ENCODE measurements at places on chromosomes 3 and 15.

GRCh38 chr15:74768771-74769342 lies 13.0 kb upstream of the CSK start:
- peak; percentile 62 for DNase-seq

GRCh38 chr15:46450112-46450809 lies 815.4 kb downstream of the SQOR start:
- no peak for DNase-seq

GRCh38 chr3:36401056-36401455 lies 20.8 kb downstream of the STAC start:
- no peak for DNase-seq

GRCh38 chr3:34312684-34313083 lies 514.3 kb downstream of the PDCD6IP start:
- DNase-seq = no peak

DNA sequence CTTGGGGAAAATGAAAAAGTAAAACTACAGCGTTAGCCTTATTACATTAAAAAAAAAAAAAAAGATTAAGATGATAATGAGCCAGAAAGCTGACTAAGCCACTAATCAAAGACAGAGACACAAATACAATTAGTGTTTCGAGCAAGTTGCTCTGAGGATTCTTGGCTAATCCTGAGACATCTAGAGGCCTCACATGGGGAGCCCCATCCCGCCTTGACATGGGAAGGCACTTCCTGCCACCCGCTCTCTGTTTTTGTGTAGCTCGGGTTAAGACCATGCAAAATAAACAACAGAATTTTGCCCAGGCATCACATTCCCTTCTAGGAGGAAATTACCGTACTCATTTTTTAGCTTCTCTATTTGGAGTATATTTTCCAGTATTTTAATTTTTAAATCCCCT lies 15.3 kb downstream of the HESX1 start:
- no peak for DNase-seq

GRCh38 chr3:23668430-23668904 lies 137.3 kb upstream of the UBE2E1 start:
- DNase-seq = peak; percentile 83

DNA sequence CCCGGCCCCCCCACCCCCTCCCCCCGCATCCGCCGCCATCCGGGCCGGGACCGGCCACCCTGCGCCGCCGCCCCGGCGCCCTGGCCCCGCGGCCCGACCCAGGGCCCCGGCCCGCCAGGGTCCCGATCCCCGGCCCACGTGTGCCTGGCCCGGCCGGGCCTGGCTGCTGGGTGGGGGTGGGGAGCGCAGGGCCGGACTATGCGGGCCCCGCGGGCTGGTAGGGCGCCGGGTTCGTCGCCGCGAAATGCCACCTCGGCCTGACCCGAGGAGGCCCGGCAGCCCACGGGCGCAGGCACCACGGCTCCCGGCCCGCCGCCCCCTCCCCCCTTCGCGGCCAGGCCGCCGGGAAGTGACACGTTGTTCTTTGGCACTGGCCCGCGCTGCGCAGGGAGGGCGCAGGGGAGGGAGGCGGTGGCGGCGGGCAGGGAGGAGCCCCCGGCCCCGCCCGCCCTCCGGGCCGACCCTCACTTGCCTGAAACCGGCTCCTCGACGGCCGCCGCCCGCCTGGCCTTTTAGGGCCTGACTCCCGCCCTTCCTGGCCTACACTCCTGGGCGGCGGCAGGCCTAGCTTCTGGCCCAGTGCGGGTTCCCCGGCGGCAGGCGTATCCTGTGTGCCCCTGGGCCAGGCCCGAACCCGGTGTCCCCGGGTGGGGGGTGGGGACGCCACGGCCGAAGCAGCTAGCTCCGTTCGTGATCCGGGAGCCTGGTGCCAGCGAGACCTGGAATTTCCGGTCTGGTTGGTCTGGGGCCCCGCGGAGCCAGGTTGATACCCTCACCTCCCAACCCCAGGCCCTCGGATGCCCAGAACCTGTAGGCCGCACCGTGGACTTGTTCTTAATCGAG lies 515 bp downstream of the EIF4G1 start:
- DNase-seq = peak; percentile 87

DNA sequence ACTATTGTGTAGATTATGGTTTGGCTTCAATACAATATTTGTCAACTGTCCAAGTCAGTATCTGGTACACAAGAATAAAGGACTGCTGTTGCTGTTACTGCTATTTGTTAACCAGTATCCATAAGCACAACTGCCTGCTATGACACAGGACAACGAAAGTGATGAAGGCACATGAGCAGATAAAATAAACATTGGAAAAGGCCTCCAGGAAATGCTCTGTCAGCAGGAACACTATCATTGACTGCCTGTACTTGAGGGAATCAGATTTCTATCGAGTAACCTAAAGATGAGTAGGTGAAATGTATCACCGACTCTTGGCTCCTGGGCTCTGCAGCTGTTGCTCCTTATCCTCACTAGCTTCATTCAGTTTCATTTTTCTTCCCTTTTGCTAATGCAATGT lies 56.5 kb downstream of the FMN1 start:
- DNase-seq = no peak

DNA sequence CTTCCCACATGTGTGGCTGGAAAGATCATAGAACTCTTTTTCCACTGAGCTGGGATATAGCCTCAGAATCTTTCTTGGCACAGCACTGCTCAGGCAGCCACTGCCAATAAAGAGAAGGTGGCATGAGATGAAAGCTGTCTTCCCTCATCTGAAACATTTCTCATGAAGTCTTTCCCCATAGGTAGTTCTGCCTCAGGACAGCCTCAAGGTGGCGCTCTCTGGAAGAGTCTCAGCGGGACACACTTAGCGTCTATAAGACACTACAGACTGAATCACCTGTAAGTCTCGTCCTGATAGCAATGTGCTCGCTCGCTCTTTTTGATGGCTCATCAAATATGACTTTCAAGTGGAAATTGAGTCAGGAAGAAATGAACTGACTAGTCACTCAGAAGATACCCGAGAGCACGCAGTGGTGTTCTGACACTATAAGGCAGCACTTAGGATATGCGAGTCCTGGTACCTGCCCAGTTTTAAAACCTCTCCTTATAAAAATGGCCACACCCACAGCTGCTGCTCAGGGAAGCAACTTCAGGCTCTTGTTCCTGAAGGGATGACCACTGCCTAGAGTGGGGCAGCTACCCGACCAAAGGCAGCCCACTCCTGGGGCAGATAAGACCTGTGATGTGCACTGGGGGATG lies 269.5 kb downstream of the SUCLG2 start:
- DNase-seq = peak; percentile 53

DNA sequence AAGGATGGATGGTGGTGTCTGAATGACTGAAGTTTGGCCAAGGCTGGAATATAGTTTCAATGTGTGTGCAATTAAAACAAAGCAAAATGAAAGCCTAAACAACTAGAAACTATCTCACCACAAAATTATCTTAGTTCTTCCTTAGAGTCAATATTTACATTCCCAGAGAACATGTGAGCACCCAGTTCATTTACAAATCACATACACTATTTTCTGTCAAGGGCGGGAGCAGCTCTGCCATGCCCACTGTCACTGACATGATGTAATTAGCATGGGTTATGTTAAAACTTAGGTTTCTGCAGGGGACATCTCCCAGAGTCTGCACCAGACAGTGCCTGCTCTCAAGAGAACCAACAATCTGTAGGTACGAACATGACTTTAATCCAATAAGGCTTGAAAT lies 65.0 kb downstream of the PDZRN3 start:
- DNase-seq = no peak

GRCh38 chr15:47362118-47362905 lies 355.0 kb upstream of the SEMA6D start:
- no peak for DNase-seq

DNA sequence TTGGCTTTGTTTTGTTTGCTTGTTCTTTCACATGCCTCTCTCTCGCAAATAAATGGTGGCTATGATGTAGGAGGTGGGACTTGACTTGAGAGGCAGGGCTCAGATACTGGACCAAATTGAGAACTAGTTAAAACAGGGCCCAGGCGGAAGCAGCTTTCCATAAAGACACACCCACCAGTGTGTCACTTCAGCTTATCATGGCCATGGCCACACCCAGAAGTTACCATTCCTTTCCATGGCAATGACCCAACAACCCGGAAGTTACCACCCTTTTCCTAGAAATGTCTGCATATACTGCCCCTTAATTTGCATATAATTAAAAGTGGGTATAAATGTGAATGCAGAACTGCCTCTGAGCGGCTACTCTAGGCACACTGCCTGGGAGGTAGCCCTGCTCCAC lies 62.6 kb upstream of the CNTN4 start:
- no peak for DNase-seq

GRCh38 chr3:186219211-186219638 lies 110.3 kb upstream of the ETV5 start:
- DNase-seq = no peak

- DNase-seq = peak; percentile 26
Observed at GRCh38 chr3:113495035-113495434, 19.9 kb downstream of the SPICE1 start.

- DNase-seq = no peak
Observed at GRCh38 chr15:31330836-31331235, 4.2 kb downstream of the KLF13 start.

DNA sequence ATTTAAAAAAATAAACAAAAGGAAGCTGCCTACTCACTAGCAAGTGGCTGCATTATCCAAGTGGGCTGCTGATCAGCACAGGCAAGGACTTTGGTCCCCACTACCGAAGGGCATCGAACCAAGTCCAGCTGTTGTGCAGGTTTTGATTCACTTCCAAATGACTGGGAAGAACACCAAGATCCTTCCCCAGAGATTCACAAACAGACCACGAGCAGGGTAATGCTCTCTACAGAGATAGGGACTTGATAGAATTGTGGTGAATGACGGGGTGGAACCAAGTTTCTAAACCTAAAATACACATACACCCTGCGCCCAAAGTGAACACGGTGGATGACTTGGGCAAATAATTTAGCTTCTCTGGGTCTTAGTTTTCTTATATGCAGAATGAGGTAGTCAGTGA lies 203.7 kb upstream of the ICE2 start:
- DNase-seq = peak; percentile 13

GRCh38 chr15:101394654-101395053 lies 94.9 kb downstream of the PCSK6 start:
- no peak for DNase-seq

DNA sequence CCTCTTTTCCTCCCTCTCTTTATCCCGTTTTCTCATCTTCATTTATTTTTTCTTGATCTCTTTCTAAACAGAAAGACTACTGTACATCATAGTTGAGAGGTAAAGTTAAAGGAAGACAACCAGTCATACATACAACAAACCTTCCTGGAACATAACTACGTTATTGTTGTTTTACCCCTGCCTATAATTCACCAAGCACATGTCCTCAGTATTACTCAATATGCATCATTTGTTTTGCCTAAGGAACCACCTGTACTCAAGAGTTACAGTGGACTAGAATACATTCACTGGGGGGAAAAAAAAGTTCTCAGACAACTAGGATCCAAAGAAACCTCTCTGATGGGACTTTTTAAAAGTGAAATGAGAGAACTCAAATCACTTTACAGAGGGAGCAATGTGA lies 344.7 kb upstream of the RBMS3 start:
- no peak for DNase-seq

- no peak for DNase-seq
Observed at GRCh38 chr3:32759342-32759741, 58.5 kb upstream of the TRIM71 start.

- DNase-seq = no peak
Observed at GRCh38 chr3:196544491-196544992, 23.8 kb downstream of the WDR53 start.

DNA sequence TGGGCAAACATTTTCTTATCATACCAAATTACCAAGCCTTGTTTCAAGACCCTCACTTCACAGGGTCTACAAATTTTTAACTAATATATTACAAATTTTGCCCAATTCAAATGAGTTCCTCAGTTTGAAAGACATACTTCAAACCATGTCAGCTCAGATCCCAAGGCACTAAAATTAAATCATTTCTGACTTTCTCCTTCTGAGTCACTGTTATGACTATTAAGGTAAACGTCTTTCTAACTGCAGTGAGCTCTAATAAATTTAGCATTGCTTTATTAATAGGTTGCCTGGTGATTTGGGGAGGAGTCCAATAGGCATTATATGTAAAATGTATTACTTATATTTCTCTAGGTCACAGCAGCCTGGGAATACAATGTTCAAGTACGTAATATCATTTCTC lies 158.2 kb upstream of the ARHGEF26 start:
- DNase-seq = no peak

- no peak for DNase-seq
Observed at GRCh38 chr3:125055331-125055912, 375 bp downstream of the HEG1 start.

- DNase-seq = no peak
Observed at GRCh38 chr3:129506231-129506742, 22.2 kb upstream of the RHO start.

- DNase-seq = no peak
Observed at GRCh38 chr3:85330071-85330470, 371.3 kb downstream of the CADM2 start.

DNA sequence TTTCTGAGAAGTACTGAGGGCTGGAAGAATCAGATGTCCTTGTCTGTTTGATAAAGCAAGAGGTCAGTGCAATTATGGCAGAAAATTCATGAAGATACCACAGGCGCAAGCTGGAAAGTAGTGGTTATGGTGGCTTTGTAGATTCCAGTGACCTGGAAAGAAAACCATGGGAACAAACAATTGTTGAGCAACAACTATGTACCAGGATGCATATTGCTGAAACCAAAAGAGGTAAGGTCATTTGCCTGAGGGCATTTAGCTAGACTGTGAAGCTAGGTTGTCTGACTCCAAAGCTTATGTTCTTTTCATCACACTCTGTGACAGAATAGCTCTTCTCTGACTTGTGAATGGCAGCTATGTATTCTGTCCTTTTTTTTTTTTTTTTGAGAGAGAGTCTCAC lies 74.0 kb downstream of the B3GALNT1 start:
- DNase-seq = no peak

GRCh38 chr3:180183346-180183745 lies 146.6 kb upstream of the PEX5L start:
- DNase-seq = no peak

DNA sequence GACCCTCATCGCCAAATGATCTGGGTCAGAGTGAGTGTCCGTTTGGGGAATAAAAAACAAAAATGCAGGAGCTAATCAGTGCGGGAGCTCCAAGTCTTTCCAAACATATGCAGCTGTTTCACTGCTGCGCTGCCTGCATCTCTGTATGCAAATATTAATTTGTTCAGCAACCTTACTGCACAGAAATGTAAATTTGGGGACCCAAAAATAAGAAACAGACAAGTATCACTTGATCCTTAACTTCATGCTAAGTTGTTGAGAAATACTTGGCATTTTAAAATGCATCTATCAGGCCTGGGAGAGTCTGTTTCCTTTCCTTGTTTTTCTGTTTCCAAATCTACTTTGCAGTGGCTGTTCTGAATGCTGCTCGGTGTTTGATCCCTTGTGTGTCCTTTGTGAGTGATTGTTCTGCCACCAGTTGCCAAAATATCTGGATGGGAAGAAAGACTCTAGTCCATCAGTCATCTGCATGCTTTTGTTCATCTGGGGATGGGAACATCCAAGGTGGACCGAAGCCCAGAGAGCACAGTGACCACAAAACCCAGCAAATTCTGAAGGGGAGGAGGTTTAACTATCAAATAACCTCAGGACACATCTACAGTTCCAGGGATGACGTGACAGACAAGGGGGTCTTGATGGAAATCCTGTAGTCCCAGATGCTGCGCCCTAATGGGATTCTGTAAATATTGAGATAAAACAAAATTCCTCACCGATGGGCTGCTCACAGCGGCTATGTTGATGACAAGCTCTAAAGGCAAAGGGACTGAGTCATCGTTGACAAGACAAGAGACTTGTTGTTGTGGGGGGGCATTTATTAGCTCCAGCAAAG lies 199.5 kb upstream of the WNT5A start:
- DNase-seq = peak; percentile 69

- no peak for DNase-seq
Observed at GRCh38 chr3:126982126-126982470, 817 bp upstream of the PLXNA1 start.

Measured in fibroblast of skin of scalp (primary cell).